Nasal cavity respiratory epithelium epithelial cell of viscerocranial mucosa (primary cell): ENCODE measurements at places on chromosomes 6 and 20. TPM values are rescaled to one million over a fixed set of nuclear protein-coding genes. Genes with fewer than 3 reads are reported as not detected.

The RBL1 gene
- total RNA-seq = 4.1 and 5.5 TPM in 2 replicates

The ARFGEF3 gene
- total RNA-seq = 8.9 and 17.8 TPM in 2 replicates

The RPP40 gene
- total RNA-seq = 13.7 and 16.9 TPM in 2 replicates

The SEL1L2 gene
- total RNA-seq = not detected in 2 replicates

The BPIFB1 gene
- 3.3 TPM in 1 of 2 replicates, not detected in the other for total RNA-seq

The HLA-DRA gene
- total RNA-seq = under 0.01 and 1.1 TPM in 2 replicates

The SAPCD1 gene
- total RNA-seq = 0.57 TPM in 1 of 2 replicates, not detected in the other

The CDSN gene
- total RNA-seq = under 0.01 and 10.9 TPM in 2 replicates

The MAPK13 gene
- total RNA-seq = 55.0 and 86.6 TPM in 2 replicates
